Uterus (tissue), 4 donors: ENCODE measurements at places on chromosomes 6 and 20. TPM values are rescaled to one million over a fixed set of nuclear protein-coding genes. Genes with fewer than 3 reads are reported as not detected.

DNA sequence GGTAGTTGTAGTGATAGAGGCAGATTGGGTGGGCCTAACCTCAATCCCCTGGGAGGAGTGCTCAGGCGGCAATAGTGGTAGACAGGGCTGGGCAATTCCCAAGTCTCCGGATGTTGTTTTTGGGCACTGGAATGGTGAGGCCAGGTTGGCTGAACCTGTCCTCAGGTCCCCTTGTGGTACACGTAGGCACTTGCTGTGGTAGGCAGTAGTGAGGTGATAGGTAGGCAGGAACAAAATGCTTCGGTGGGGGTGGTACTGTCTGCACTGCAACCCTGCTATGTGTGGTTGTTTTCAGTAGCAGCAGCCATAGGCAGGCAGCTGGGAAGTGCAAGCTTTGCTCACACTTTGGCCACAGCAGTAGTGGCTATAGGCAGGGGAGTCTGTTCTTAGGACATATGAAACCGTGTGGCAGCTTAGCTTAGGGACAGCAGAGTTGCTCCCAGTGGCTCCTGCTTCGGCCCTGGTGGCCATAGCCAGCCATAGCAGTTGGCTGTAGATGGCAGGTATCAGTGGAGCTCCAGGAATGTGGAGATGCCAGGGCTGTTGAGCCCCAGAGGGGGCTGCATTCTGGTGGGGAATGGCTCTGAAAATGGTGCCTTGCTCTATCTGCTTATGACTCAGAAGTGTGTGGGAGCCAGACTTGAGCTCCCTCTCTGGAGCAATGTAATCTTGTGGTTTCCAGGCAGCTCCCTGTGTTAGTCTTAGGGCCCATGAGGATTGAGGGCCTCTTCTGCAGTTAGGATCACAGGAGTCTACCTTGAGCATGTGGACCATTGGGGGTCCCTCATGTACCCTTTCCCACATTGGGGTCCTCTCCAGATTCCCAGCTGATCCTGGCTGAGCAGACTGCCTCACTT lies 241.8 kb upstream of the BMP2 start:
- H3K4me1 ChIP-seq = no peaks in the 10 kb centered on the region
- no peaks in the 10 kb centered on the region for H3K27me3 ChIP-seq
- no peak overlapping the region for H3K27ac ChIP-seq
- H3K4me3 ChIP-seq = no peak overlapping the region

The CYP39A1 gene
- total RNA-seq = 3.1 TPM

GRCh38 chr6:7545316-7546019 lies 4.0 kb downstream of the DSP start:
- H3K36me3 ChIP-seq = no peaks in the 10 kb centered on the region
- peaks cover 18% of the 10 kb centered on the region for H3K27me3 ChIP-seq
- H3K27ac ChIP-seq = no peak overlapping the region
- peaks cover 22% of the 10 kb centered on the region for H3K4me1 ChIP-seq
- no peak for DNase-seq

- H3K27me3 ChIP-seq = no peaks in the 10 kb centered on the region
- no peaks in the 10 kb centered on the region for H3K36me3 ChIP-seq
- H3K4me1 ChIP-seq = no peaks in the 10 kb centered on the region
Observed at GRCh38 chr6:16564436-16564835, 196.8 kb downstream of the ATXN1 start.

GRCh38 chr20:10381477-10381876 lies 52.5 kb downstream of the MKKS start:
- no peak overlapping the region for H3K4me3 ChIP-seq
- no peaks in the 10 kb centered on the region for H3K4me1 ChIP-seq
- no peak overlapping the region for H3K27ac ChIP-seq

The SLC17A4 gene
- total RNA-seq = not detected

GRCh38 chr6:132763269-132763668 lies 5.6 kb upstream of the VNN2 start:
- no peak overlapping the region for H3K27ac ChIP-seq
- H3K36me3 ChIP-seq = no peaks in the 10 kb centered on the region
- no peaks in the 10 kb centered on the region for H3K27me3 ChIP-seq
- DNase-seq = no peak
- H3K4me1 ChIP-seq = no peaks in the 10 kb centered on the region

DNA sequence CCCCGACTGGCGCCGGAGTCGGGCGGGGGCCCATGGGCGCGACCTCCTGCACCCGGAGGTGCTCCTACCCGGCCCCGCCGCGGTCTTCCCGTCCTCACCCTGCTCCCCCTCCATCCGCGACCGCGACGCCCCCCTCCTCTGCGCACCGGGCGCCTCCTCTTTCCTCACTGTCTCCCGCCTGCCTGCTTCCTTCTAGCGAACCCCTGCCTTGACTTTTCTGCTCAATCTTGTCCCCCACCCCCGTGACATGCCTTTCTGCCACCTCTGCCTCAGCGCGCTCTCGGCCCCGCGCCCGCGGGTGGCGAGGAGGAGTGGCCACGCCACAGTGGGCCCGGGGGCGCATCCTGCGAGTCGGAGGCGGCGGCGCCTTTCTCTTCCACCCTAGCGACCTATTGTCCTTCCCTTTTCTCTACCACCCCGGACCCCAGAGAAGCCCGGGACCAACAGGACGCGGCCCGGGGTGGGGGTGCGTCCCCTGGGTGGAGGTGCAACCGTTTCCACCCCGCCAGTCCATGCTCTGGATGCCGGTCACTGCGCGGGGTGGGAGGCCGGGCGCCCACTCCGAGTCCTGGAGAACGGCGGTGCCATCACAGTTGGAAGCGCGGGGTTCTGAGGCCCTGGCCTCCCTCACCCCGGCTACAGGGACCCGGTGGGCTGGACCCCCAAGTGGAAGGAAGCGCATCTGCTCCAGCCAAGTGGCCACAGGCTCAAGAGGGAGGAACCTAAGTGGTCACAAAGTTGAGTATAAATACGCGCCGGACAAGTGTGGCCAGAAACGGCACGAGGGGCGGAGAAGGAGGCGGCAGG lies 2.0 kb downstream of the PDE10A start:
- H3K4me1 ChIP-seq = no peaks in the 10 kb centered on the region
- H3K4me3 ChIP-seq = peak overlapping the region; percentile 57
- no peaks in the 10 kb centered on the region for H3K36me3 ChIP-seq
- H3K27ac ChIP-seq = peak overlapping the region; percentile 66
- no peak for DNase-seq

The SPATS1 gene
- not detected for total RNA-seq

The SLC4A11 gene
- 0.76 TPM for total RNA-seq

DNA sequence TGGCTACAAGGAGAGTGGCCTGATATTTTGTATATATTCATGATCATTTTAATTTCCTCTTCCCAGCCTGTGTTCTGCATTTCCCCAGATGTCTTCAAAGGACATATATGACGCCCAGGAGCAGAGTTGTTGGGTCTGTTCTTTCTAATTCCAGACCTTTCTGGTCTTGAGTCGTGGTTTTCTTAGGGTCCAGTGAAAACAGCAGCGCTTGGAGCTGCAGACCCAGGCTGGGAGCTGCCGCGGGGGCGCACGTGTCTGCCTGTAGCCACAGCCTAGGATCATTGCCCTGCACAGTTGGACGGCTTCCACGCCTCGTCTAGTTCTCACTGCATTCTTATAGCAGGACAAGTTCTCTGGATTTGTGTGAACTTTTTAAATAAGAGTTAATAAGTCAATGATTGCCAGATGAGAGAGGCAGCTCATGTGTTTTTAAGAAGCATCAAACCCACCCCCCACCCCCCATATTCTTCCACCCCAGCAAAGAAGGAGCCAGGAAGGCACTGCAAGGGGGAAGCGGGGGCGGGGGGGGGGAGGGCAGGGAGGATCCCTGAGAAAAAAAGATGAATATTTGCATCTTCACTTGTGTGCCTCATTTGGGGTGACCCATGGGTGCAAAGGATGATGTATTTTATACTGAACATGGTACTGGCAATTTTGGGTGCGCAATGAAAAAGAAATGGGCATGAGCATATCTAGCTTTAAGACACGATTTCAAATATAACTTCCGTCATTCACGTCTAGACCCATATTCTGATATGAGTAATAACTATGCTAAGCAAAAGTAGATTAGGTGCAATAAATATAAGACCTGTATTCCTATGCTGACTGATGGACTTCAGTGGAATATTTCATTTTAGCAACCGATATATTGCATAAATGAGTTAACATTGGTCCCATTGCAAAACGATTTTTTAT lies 160.0 kb downstream of the TBXT start:
- H3K4me3 ChIP-seq = no peak overlapping the region
- peak; percentile 69 for DNase-seq
- H3K4me1 ChIP-seq = no peaks in the 10 kb centered on the region
- no peak overlapping the region for H3K27ac ChIP-seq
- H3K36me3 ChIP-seq = no peaks in the 10 kb centered on the region
- no peaks in the 10 kb centered on the region for H3K27me3 ChIP-seq

GRCh38 chr20:51287628-51288413 lies 254.7 kb downstream of the NFATC2 start:
- no peaks in the 10 kb centered on the region for H3K36me3 ChIP-seq
- H3K27me3 ChIP-seq = no peaks in the 10 kb centered on the region
- H3K4me3 ChIP-seq = no peak overlapping the region
- H3K27ac ChIP-seq = no peak overlapping the region
- no peaks in the 10 kb centered on the region for H3K4me1 ChIP-seq

DNA sequence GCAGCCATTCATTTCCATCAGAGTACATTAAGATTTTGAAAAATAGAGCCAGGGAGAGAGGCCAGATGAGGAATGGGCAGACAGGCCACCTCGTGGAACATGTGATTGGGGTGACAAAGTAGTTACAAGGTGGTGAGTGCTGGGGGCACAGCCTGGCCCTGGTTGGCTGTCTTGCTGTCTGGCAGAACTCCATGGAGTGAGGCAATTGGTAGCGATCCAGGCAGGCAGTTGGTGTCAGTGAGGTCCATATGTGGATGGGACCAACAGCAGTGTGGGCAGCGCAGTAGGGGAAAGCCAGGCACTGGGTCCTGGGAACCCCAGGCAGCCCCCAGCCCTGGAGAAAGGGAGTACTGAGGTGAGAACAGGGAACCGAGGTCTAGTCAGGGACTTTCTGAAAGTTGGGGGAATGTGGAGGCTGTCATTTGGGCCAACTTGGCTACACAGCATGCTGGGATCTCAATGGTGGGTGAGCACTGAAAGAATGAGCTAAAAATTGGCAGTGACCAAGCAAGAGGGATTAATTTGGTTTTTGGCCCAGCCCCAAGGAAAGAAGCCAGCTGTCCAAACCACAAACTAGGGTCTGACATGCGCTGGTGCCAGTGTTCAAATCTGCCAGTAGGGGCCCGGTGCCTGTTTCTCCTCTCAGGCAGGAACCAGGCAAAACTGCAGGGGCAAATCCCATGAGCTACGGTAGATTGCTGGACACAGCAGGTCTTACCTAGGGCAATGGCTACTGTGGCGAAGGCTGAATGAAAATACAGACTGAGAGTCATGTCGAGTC lies 61.4 kb upstream of the E2F3 start:
- no peak overlapping the region for H3K27ac ChIP-seq
- H3K4me1 ChIP-seq = no peaks in the 10 kb centered on the region
- no peaks in the 10 kb centered on the region for H3K36me3 ChIP-seq
- H3K4me3 ChIP-seq = no peak overlapping the region
